ENCODE measurements at places on chromosomes 12 and 14.

DNA sequence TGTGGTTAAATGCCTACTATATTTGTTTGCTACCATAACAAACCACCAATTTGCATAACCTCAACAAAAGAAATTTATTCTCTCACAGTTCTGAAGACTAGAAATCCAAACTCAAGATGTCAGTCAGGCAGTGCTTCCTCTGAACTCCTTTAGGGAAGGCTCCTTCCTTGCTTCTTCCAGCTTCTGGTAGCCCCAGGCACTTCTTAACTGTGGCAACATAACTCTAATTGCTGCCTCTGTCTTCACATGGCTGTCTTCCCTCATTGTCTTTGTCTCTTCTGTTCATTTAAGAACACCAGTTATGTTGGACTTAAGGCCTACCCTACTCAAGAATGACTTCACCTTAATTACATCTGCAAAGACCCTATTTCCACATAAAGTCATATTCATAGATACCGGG, 206.9 kb downstream of the SYT1 start:
- DNase-seq = no peak

- DNase-seq = no peak
These were observed 339.0 kb downstream of the SNAPC1 start for GRCh38 chr14:62101189-62101588.

- peak; percentile 88 for DNase-seq
These were observed 3.3 kb upstream of the CIPC start for GRCh38 chr14:77094672-77095284.

DNA sequence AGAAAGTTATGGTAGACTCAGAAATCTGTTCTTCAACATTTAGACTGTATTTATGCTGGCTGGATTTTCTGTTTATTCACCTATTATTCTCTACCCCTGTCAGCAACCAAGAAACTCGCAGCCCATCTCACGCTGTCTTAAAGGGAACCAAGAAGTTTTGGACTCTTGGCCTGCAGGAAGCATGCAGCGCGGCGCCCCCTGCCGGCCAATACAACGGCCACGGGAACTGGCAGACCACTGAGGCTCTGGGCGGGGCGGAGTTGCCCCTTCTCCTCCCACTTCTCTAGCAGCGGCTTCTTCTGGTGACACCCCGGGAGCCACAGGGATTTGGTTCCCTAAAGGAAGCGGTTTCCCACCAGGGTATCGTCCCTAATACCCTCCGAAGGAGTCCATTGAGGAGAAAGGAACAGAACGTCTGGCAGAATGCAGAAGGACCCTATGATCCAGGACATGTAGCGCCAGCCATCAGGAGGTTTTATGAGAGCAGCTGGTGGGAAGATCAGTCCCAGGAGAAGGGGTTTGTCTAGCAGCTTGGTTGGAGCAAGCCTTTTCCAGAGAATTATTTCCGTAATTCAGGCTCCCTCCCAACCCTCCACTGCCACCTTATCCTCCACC, 21.0 kb upstream of the RNASE2 start:
- DNase-seq = peak; percentile 65

- no peak for DNase-seq
These were observed 25.1 kb upstream of the ITGA5 start for GRCh38 chr12:54444206-54444605.

DNA sequence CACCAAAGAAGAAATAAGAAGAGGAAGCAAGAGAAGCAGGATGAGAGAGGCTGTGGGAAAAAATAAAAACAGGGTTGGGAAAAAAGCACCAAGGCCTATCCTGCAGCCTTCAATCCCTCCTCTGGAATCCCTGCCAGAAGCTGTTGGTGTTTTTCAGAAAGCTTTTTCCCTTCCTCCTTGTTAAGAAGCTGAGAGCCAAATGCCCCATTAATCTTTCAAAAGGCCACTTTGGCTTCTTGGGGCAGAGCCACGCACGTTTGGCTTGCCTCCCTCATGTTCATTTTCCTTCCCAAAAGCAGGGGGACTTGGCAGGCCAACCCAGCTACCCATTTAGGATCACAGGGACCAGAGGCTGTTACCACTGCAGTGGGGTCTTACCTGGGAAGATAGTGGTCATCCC, 365.3 kb downstream of the NUAK1 start:
- no peak for DNase-seq

GRCh38 chr14:54487771-54488170, 1.0 kb downstream of the GMFB start:
- no peak for DNase-seq

- DNase-seq = no peak
These were observed 26.8 kb downstream of the RGS6 start for GRCh38 chr14:71959055-71959454.

GRCh38 chr14:49464885-49465284, 121.3 kb downstream of the RPS29 start:
- no peak for DNase-seq

DNA sequence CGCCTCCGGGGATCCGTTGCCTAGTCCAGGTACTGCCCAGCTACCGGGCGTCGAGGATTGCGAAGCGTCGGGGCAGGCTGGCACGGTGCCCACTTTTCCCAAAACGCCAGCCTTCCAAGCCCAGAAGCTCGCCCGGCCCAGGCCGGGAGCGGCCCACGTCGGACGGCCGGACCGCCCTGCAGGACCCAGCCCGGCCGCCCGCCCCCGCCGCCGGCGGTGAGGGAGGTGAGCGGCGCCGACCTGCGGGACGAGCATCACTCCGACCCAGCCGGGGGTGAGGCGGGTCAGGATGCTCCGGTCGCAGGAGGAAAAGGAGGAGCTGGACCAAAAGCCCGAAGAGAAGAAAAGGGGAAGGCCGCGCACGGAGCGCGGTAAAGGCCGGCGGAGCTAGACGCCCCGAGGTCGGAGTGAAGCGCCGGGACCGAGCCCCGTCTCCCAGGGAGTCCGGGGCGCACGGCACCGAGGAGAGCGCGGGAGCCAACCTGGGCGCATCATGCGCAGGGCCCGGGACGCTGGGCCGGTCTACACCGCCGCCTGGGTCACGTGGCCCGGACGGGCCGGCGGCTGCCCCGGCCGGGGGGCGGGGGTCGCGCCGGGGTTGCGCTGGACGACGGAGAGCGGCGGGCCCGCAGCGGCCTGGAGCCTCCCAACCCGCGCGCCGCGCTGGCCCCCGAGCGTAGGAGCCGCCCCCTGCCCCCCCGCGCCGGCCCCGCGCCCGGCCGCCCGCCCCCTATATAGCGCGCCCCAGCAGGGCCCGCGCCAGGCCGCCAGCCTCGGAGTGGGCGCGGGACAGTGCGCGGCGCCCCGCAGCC, at the start of gene AQP5:
Gene AQP5, plus strand, starts transcription at position 762 of the 812 bp plus-strand sequence. CDS start 146 bp downstream, outside the sequence.
- DNase-seq = no peak

Measured in activated CD8-positive, alpha-beta T cell treated with anti-CD3 and anti-CD28 coated beads for 36 hours (primary cell).